ENCODE measurements at places on chromosomes 2 and 18.

GRCh38 chr18:2654928-2655177, 673 bp upstream of the SMCHD1 start:
- DNase-seq: no peak

GRCh38 chr2:46684661-46685060, 205.3 kb downstream of the TMEM247 start:
- no peak for DNase-seq

DNA sequence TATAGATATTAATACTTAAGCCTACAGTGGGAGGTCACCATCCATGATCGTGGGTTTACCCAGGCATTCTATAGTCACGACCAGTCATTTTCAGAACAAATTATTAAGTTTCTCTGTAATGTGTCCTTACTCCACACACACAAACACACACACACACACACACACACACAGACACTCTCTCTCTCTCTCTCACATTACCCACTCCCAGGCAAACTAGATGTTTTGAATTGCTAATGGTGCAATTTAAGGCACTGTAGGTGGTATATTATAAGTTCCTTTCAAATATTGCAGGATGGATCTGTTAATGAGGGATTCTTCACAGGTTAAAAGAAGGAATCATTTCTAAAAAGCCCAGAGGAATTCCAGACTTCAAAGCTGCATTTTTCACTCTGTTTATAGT, 657.8 kb downstream of the MBD2 start:
- no peak for DNase-seq

- no peak for DNase-seq
These were observed 106.0 kb upstream of the FOSL2 start for GRCh38 chr2:28286678-28287077.

Data from activated CD8-positive, alpha-beta memory T cell treated with anti-CD3 and anti-CD28 coated beads, Interleukin-2, amount 50 U/mL, for 48 hours (primary cell).